Activated T-helper 17 cell treated with anti-CD3 and anti-CD28 coated beads, Interleukin-2, amount 50 U/mL, for 72 hours (primary cell): ENCODE measurements at places on chromosomes 3 and 15. TPM values are rescaled to one million over a fixed set of nuclear protein-coding genes. Genes with fewer than 3 reads are reported as not detected.
A peak's percentile ranks its signal among the peaks of the same experiment; 100 is the strongest.

The OIP5 gene
- 13.6 TPM for total RNA-seq

The ZNF280D gene
- 18.4 TPM for total RNA-seq

The CPEB1 gene
- 0.26 TPM for total RNA-seq

The RTP1 gene
- total RNA-seq, result not detected

The ROBO2 gene
- total RNA-seq, result not detected

The NPAP1 gene
- not detected for total RNA-seq

The SLC28A2 gene
- total RNA-seq, result not detected

The MEX3B gene
- 0.54 TPM for total RNA-seq

The CRYGS gene
- 2.4 TPM for total RNA-seq

The CCR5 gene
- 13.8 TPM for total RNA-seq

DNA sequence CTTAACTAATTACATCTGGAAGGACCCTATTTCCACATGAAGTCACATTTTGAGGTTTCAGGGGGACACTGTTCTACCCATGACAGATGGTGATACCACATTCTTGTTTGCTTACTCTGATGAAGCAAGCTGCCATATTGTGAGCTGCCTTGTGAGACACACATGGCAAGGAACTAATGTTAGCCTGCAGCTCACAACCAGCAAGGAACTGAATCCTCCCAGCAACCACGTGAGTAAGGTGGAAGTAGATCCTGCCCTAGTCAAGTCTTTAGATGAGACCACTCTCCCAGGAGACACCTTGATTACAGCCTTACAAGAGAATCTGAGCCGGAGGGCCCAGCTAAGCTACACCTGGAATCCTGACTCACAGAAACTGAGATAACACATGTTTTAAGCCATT lies 160.1 kb downstream of the PDE8A start:
- no peak for ATAC-seq

DNA sequence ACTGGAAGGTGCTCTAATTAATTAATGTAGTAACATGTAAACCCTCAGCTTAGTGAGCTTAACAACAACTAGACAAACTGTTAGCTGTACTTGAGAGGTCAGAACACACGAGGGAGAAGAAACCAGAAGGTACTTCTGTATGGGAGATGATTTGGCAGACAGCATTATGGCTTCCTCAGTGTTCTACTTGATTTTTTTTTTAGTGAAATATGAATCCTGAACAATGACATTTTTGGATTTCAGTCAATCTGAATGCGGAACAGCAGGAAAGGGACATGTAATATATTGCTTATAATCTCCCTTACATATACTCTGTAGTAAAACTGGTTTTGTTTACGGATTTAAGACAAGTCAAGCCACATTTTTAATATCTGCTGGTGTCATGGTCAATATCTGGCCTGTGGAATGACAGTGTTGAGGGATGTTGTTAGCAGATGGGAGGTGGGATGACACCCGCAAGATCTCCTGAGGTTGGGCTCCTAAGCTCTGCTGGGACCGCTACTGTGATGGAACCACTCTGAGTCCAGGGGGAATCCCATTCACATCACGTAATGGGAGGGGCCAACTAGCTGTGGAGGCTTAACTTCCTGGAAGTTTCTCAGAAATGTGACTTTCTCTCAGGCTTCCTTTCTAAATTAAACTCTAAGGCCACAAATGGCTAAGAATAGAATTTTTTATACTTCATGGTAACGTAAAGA lies 18.7 kb downstream of the TNFAIP8L3 start:
- ATAC-seq, result peak; percentile 49

DNA sequence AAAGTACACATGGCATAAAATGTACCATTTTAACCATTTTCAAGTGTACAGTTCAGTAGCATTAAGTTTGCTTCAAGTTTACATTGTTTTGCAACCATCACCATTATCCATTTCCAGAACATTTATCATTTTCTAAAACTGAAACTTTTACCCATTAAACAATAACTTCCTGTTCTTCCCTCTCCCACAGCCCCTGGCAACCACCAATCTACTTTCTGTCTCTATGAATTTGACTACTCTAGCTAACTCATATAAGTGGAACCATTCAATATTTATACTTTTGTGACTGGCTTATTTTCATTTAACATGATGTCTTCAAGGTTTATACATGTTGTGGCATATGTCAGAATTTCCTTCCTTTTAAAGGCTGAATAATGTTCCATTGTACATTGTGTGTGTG lies 19.9 kb downstream of the TMEM62 start:
- peak; percentile 40 for ATAC-seq

DNA sequence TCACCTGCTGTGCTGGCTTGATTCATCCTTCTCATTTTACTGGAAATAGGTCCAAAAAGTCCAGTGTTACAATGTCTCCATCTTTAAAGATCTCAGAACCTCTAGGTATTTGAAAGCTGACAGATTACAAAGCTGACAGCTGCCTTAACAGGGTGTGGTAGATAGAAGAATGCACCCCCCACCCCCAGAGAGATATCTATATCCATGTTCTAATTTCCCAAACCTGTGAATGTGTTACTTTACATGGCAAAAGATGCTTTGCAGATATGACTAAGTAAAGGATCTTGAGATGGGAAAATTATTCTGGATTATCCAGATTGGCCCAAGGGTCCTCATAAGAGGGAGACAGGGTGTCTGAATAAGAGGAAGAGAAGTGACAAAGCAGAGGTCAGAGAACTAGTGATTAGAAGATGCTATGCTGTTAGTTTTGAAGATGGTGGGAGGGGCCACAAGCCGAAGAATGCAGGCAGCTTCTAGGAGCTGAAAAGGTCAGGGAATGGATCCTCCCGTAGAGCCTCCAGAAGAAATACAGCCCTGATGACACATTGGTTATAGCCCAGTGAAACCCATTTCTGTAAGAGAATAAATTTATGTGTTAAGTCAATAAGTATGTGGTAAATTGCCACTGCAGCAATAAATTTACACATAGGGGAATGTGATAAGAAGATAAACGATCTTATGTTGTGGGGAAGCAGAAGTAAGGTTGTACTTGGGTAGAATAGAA lies 21.5 kb upstream of the FSTL1 start:
- no peak for ATAC-seq

DNA sequence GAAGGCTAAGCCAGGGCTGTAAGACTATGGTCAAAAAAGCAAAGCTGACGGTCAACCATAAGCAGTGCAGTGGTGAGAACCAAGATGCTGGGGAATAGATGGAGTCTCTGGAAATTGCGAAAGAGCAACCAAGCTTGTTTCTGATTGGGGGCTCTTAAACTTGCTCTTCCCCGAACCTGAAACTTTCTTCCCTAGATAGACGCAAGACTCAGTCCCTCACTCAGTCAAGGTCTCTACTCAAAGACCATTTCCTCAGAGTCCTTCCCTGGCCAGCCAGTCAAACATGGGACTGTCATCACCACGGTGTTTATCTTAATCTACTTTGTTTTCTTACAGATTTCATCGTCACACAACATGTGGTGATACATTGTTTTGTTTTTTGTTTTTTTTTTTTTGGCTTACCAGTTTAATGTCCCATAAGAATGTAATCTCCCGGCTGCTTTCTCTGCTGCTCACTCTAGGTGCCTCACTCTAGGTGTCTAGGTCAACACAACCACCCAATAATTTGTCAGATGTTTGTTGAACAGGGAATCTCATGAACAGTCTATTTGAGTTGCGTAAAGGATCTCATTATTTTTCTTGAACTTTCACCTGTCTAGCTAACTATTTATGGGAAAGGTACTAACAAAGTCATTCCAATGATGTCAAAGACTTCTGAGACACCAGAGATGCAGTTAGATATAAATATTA lies 495.4 kb downstream of the FOXP1 start:
- no peak for ATAC-seq

- ATAC-seq, result no peak
Measured at GRCh38 chr3:43960448-43960840, 269.7 kb downstream of the ABHD5 start.

DNA sequence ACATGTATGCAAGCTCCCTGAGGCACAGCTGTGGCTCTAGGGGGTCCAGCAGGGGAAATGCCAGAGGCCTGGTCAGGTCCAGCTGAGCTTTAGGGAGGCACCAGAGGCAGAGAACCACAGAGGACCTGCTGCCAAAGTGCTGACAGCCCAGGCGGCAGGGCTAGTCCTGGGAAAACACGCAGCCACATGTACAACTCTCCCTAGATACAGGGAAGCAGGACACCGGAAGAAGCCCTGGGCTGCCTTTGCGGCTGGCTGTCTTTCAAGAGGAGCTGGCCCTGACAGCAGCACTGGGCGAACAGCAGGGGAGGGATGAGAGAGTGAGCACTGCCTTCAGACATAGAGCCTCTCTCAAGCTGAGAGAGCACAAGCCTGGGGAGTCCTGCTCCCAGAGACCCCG lies 40.7 kb downstream of the RFT1 start:
- no peak for ATAC-seq

GRCh38 chr3:183307749-183308148 lies 54.7 kb downstream of the B3GNT5 start:
- ATAC-seq, result no peak

- no peak for ATAC-seq
Measured at GRCh38 chr3:148389916-148390315, 307.8 kb upstream of the AGTR1 start.

DNA sequence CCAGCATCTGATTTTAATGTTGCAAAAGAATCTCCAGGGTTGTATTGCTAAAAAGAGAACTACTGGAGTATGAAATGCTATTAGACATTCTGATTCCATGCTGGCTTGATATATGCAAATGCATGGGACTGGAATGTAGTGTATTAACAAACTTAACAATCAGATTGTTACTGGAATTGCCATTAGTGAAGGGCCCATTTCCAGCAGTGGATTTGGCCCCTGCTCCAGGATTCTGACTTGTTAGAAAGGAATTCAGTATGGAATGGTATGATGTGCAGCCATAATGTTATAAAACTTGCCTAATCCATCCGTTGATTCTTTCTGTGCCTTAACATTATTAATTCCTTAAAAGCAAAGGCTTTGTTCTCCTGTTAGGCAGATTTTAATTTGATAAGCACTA lies 7.9 kb downstream of the ARRDC4 start:
- ATAC-seq, result no peak

GRCh38 chr15:100201376-100202280 lies 140.1 kb downstream of the ADAMTS17 start:
- ATAC-seq, result no peak

- ATAC-seq, result no peak
Measured at GRCh38 chr3:10357592-10358308, 36.8 kb upstream of the SEC13 start.

DNA sequence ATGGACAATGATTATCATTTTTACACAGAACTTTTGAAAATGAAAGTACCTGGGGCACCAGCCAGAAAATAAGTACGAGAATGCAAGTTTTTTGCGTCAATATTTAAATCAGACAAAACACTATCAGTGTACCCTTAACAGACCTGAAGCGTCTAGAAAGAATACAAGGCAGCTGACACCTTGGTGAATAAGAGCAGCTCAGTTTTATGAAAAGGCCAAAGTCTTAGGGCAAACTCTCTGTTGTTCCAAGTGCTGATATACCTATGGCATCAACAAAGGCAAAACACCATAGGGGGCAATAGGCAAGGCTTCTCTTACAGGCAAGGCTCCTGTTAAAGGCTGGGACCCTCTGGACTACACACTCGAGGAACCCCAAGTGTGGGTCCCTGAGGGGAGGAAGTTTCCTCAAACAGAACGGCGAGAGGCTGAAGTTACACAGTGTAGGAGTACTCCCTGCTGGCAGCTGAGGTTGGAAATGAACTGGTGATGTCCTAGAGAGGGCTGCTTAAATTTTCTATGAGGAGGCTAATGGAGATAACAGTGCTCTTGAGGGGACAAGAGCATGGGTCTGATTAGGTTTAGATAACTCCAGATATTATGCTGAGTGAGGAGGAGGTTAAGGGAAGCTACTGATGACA lies 291.0 kb downstream of the TIGIT start:
- ATAC-seq, result no peak

DNA sequence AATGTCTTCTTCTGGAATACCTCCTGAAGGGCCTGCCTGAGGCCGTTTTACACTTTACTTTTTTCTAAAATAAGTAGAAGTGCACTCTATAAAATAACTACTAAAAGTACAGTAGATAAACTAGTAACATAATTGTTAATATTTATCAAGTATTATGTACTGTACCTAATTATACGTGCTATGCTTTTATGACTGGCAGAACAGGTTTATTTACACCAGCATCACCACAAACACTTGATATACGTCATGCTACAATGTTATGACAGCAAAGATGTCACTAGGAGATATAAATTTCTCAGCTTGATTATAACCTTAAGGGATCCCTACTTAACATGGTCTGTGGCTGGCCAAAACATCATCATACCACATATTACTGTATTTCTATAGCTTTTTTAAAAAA lies 29.4 kb downstream of the DLG1 start:
- ATAC-seq, result no peak
